ENCODE measurements at places on chromosomes 2 and 18.
A peak's percentile ranks its signal among the peaks of the same experiment; 100 is the strongest.

GRCh38 chr2:30631051-30631671, 176.1 kb downstream of the CAPN13 start:
- no peak for DNase-seq

DNA sequence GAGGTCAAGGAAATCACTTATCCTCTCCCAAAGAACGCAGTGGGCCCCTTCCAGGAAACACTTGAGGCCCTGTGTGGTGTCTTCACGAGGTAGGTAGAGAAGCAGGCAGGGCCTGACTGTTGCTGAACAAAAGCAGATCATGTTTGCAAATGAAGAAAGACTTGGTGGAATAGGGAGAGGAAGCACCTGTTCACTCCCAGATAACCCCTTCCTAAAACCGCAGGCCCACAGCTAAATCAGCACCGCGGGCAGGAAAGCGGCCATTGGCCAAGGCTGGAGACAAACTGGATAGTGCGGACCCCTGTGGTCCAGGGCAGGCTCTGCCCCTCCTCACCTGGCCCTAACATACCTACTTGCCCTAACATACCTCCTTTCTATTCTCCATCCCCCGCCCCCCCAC, 64.9 kb upstream of the KLHL29 start:
- DNase-seq: no peak

GRCh38 chr2:51960281-51960680, 928.3 kb upstream of the NRXN1 start:
- no peak for DNase-seq

GRCh38 chr2:177721818-177722567, 329.4 kb downstream of the AGPS start:
- peak; percentile 31 for DNase-seq

GRCh38 chr2:38578832-38579231, 23.9 kb downstream of the HNRNPLL start:
- no peak for DNase-seq

DNA sequence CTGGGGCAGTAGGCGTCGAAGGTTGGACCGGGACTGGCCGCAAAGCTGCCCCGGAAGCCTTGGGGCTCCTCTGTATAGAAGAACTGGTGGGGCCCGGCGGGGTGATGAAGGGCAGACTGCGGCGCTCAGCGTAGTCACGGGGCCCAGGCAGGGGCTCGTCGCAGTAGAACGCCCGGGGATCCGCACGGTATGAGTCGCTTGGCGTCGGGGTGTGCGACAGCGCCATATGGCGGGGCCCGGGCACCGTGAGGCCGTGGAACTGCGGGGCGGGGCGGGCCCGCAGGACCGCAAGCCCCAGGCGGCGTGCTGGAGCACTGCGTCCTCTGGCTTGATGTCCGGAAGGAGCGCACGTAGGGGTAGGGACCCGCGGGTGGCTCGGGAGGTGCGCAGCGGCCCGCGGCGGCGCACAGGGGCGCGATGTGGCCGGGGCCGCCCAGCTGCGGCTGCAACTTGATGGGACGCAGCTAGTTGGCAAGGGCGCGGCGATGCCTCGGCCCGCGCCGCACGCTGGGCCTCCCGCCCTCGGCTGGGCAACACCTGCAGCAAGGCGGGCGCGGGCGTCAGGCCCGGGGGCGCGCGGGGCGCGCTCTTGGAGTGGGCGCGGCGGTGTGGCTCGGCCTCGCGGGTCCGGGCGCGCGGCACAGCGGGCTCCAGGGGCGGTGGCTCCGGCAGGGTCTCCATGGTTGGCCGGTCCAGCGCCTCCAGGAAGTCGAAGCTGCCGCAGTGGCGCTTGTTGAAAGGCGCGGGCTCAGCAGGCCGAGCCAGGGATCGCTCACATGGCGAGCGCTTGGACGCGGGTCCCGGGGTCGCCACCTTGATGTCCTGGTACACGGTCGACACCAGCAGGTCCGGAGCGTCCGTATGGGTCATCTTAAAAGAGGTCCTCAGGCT, 251.4 kb downstream of the ANKRD30B start:
- no peak for DNase-seq

GRCh38 chr2:36461039-36461681, 105.6 kb downstream of the CRIM1 start:
- DNase-seq: peak; percentile 45

- DNase-seq: no peak
Measured at GRCh38 chr2:58540681-58541080, 299.6 kb upstream of the FANCL start.

GRCh38 chr2:167506395-167506794, 618.1 kb downstream of the XIRP2 start:
- no peak for DNase-seq

DNA sequence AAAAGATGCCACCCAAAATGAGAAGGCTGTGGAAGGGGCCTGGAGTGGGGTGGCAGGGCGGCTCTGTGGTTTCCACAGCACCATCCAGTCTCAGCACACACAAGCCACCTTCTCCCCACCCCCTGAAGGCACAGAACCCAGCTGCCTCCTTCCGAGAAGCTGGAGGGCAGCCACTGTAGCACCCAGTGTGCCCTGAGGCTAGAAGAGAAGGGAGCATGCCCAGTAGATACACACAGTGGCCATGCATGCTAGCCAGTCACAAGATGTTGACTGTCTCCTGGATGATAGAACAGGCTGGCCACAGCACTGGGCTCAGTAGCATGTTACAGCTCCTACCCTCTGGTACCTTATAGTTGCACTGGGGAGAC, 148.9 kb upstream of the EPAS1 start:
- DNase-seq: no peak

DNA sequence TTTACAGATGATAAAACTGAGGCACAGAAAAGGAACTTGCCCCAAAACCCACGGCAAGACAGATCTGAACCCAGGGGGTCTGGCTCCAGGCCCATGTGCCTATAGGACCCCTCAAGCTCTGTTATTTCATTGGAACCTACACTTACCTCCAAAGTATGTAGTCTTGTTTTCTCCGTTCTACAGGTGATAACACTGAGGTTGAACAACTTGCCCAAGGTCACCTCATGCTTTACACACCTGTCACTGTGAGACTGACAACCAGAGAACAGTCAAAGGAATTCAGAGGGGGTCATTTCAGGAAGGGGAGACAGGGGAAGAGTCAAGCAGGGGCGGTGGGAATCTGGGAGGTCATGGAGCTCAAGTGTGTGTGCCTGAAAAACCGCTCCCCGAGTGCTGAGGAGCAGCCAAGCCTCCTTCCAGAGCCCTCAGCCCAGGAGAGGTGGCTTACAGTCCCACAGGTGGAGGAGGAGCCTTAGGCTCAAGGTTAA, 47.7 kb downstream of the SERTAD2 start:
- no peak for DNase-seq

GRCh38 chr18:3251249-3251962, 3.8 kb downstream of the MYL12A start:
- DNase-seq: no peak

DNA sequence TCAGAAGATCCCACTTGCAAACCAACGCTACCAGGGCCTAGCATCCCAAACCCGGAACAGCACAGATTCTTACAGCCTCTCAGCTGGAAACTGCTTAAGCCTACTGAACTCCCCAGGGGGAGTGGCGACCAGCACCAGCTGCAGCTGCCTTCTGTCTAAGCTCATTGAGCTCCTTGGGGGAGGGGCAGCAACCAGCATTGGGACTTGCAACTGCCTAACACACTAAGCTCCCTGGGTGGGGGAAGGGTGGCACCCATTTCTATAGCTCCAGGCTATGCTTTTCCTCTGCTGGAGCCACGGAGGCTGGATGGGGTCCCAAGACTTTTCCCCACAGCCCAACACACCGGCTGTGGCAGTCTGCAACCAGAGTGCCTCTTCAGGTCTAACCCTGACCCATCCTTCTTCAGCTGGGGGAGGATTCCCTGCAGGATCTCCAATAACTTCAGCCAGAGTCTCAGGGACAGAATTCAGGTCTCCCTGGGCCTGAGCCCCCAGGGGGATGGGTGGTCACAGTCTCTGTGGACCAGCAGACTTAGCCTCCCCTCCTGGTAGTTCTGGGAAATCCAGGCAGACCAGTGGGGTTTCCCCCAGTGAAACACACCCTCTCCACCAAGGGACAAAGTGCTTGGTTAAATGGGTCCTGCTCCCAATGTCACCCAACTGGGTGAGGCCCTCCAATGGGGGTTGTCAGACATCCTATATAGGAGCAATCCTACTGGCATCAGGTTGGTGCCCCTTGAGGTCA, 45.9 kb upstream of the ITGA4 start:
- peak; percentile 91 for DNase-seq

DNA sequence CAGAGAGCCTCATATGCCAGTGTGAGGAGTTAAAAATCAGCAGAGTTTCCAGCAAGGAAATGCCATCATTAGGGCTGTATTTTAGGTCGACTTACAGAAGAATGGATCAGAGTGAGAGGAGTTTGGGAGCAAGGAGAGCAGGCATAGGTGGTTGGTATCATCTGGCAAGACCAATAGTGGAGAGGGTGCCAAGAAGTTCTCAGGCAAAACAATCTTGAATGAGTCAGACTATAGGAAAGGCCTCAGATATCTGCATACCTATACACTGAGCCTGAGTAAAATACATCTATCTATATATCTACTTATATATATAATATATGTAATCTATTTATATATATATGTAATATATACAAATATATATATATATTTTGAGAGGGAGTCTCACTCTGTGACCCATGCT, 57.3 kb downstream of the TMEFF2 start:
- DNase-seq: no peak

- no peak for DNase-seq
Measured at GRCh38 chr2:36697424-36698066, 1.0 kb downstream of the VIT start.

DNA sequence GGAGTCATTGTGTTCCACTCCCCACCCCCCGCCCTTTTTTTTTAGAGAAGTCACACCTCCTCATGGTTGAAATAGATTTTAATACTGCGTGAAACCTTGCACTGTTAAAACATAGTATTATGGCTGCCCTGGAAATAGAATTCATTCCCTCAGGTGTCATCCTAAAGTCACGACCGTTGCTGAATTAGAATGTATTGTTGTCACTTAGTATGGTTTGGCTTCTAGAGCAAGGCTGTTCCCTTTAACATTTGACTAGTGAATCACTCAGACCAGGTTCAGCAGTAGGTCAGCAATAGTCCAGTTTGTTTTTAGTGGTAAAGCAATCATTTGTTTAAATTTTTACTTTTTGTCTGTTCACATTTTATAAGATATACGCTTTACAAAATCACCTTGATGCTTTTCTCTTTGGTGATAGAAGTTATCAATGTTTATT, 1.2 kb downstream of the BABAM2 start:
- DNase-seq: peak; percentile 3

DNA sequence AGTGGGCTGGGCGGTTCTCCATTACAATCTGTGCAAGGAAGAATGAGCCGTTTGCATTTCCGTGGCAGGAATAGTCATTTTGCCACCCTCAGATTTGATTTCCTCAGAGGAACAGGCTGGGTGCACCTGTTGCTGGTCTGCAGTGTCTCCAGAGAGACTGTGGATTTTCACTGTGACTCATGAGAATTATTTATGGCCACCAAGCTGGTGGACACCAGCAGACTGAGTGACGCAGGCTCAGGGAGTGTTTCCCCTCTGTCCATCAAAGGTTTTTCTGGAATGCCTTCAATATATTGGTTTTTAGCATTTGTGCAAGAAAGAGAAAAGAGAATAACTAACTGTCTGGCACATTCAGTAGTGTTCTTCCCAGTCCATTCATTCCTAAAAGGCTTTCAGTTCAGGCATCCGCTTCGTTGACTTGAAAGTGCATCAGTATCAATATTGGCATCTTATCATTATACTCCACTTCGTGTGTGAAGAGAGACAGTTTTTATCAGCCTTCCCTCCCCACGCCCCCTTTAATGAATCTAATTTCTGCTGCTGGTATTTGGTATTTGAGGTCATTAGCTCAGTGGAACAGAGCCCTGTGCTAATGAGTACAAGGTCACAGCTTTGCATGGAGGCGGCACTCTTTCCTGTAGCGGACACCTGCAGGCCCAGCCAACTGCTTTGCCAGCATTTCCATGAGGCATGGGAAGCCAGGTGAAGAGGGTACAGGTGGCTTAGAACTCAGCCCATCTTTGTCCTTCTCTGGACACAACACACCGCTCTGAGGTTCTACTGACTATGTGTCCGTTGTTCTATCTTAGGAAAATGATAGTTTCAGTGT, 39.9 kb downstream of the PRKCE start:
- DNase-seq: no peak

GRCh38 chr2:43085505-43085904, 140.9 kb downstream of the ZFP36L2 start:
- no peak for DNase-seq

Data from DMS53 (cell line).